ENCODE measurements at places on chromosomes 13 and 19.

DNA sequence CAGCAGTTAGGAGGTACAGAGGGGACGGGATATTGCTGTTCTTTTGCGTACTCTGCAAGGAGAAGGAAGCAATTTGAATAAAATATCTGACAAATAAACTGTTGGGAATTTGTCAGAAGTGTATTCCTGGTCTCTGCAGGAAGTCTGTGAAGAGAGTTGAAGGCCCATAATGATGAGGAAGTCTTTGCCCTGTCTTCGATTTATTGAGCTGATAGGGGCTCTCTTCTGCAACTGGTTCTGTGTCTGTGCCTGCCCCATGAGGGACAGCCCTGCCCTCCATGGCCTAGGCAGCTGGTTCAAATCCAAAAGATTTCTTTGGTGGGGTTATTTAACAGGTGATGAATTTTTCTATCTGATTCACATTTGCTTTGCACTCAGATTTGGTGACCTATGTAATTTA lies 339.7 kb upstream of the EDNRB start:
- no peak for DNase-seq

GRCh38 chr13:98869408-98870090 lies 108.3 kb downstream of the DOCK9 start:
- DNase-seq = no peak

GRCh38 chr13:74306496-74306895 lies 172.3 kb upstream of the KLF12 start:
- no peak for DNase-seq

DNA sequence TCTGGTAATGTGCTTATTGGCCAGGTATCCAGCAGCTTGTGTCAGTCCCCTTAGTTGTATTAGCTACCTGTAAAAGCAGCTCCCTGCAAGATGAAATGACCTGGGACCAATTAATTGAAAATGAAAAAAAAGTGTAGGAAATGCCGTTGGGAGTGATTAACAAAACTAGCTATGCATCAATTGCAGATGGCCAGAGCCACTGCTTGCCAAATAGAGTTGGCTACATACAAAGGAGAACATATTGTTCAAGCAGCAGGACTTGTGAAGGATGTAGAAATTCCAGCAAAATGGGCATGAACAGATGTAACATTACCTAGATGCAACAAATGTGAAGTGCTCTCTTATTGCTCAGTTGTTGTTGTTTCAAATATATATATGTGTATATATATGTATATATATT lies 300.5 kb downstream of the PCDH17 start:
- DNase-seq = no peak

DNA sequence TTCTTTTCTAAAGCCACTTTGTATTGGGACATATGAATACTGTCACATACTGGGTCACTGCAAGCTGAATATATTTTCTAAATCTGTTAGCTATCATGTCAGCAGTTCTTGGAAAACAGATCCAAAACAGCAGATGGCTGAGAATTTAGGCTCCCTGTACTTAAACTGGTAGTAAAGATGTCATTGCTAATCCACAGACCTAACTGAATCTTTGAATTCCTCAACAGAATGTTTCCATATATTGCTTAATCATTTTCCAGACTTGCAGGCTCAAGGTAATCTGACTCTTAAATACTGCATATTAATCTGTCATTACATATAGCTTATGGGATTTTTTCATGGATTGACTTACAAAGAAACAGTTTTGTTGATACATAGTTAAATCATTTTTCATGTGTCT lies 639.0 kb upstream of the KLHL1 start:
- DNase-seq = no peak

DNA sequence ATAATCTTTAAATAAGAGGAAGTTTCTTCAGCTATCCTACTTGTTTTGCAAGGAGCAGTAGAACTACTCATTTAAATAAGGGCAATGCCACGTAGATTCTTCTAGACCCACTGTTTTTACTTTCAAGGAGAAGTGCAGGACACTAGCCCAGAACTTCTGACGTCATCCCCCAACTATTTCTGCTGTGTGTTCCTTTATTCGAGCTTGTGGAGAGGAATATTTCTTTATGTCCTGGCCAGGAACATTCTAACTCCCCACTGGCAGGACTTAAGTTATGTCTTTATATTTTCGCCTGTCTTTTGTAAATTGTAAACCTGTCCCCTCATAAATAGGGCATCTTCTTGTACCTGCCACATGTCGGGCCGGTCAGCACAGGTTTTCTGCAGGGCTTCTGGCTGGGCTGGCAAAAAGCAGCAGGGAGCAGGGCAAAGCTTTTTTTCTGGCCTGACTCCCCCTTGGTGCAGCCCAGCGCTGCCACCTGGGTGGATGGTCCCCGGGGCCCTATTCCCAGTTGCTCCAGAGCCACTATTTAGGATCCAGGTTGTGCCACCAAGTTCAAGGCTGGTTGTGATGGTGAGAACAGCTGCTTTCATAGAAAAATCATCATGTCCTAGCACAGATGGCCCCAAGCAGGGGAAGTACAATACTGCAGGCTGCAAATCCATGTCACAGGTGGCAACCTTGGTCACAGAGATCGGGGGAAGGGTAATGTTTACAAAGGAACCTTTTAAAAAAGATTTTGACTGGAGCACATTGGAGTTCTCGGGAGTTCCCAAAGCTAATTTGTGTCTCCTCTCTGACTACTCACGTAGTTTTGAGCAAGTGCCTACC lies 1.8 kb downstream of the MBNL2 start:
- peak; percentile 43 for DNase-seq

DNA sequence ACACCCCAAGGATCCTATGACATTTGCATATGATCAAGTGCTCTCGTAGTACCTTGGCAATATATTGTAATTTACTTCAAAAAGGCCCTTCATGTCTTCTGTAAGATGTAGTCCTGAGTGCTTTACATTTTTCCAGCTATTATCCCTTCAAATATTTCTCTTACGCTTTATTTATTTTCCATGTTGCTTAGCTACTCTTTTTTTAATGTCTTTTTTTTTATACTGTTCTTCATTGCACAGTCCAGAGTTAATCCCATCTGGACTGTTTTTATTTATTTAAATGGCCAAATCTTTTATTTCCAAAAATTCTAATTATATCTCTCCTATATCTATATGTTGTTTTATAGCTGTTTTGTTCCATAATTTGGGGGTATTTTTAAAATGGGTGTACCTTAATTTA lies 371.3 kb downstream of the SLC7A1 start:
- no peak for DNase-seq

- no peak for DNase-seq
Observed at GRCh38 chr19:19632661-19633060, 4.6 kb upstream of the LPAR2 start.

- DNase-seq = no peak
Observed at GRCh38 chr13:40580566-40581276, 85.7 kb downstream of the FOXO1 start.

DNA sequence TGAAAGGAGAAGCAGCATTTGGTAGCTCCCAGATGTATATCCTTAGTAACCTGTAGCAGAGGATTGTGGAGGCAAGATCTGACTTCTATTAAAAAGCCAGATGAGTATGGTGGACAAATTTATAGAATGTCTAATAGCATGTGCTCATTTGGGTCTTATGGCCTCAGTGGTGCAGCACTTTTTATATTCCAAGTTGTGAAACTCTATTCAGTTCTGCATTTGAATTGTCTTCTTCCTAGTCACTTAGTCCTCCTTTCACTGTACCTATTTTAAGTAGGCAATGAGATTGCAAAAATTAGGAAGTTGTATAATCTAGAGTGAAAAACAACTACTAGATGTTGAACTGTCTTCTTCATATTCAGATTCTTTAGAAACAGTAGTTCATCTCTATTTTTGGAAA lies 412.5 kb upstream of the PCDH9 start:
- no peak for DNase-seq

DNA sequence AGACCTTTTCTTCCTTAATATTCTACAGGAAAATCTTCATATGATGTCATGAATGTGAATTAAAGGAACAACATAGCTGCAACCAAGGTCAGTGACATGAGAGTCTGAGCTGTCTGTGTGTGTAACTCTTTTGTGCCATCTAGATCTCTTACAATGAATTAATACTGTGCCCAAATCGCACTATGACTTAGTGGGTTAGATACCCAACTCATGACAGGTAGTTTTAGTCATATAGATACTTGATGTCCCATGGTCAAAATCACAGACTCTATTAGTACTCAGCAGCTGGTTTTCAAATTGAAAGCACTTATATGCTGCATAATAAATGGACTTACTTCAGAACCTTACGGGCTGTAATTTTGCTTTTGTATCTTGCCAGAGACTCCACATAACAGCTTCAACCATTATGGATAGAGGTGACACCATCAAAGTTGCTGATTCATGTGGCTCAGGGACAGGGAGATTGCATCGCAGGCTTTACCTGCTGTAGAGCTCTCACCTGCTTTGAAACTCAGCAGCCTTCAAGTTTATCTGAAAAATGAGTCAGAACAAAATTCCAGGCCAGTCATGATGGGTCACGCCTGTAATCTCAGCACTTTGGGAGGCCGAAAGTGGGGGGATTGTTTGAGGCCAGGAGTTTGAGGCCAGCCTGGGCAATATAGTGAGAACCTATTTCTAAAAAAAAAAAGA lies 12.3 kb upstream of the ZNF283 start:
- DNase-seq = no peak

GRCh38 chr19:6020972-6021805 lies 43.2 kb upstream of the RANBP3 start:
- no peak for DNase-seq

DNA sequence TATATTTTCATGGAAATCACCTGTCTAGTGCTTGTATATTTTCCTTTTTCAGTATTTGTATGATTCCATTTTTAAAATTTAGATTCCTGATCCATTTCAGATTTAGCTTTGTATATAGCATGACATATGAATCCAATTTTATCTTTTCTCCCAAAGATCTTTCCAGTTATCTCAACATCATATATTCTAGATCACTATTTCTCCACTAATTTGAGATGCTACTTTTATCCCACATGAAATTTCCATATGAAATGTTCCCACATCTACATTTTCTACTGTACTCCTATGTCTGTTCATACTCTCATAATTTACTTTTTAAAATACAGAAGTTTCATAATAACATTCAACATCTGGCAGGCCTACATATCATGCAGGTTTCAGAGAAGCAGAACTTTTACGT lies 1784.1 kb downstream of the SLITRK5 start:
- no peak for DNase-seq

DNA sequence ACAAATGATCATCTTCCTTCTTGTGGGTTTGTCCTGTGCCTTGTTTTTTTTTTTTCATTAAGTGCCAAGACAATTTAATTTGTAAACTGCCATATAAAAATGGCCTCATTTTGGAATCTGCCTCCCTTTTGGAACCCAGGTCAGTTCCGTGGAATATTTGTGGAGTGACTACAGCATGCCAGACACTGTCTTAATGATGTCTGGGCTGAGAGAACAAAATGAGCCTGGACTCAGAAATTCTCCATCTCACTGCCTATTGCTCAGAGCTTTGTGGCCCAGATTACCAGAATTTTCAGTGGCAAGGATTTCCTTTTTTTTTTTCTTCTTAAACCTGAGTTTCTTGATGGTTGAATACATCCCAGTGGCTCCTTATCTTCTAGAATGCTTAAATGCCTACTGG lies 340.6 kb downstream of the ENOX1 start:
- DNase-seq = no peak

- DNase-seq = no peak
Observed at GRCh38 chr19:7513809-7514642, 1.9 kb upstream of the ZNF358 start.

DNA sequence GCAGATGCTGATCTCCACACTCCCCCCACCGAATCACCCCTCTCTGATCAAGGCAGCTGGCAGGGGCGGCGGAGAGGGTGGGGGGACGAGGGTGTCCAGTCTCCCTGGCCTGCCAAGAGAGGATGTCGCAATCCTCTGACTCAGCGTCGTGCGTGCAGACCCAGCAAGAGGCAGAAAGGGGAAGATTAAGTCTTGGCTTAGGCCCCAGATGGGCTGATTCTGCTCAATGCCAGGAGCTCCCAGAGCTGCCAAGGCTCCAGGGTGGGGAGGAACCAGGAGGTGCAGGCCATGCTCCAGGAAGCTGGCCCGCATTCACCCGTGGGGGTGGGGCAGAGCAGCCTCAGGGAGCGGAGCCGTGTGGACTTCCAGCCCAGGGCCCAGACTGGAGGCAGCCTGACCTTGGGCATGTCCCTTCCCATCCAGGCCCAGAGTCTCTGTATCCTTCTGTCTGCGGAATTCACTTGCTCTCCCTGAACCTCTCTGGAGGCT lies 6.6 kb upstream of the BCL3 start:
- peak; percentile 75 for DNase-seq

- no peak for DNase-seq
Observed at GRCh38 chr19:39517432-39517831, 2.5 kb downstream of the SELENOV start.

DNA sequence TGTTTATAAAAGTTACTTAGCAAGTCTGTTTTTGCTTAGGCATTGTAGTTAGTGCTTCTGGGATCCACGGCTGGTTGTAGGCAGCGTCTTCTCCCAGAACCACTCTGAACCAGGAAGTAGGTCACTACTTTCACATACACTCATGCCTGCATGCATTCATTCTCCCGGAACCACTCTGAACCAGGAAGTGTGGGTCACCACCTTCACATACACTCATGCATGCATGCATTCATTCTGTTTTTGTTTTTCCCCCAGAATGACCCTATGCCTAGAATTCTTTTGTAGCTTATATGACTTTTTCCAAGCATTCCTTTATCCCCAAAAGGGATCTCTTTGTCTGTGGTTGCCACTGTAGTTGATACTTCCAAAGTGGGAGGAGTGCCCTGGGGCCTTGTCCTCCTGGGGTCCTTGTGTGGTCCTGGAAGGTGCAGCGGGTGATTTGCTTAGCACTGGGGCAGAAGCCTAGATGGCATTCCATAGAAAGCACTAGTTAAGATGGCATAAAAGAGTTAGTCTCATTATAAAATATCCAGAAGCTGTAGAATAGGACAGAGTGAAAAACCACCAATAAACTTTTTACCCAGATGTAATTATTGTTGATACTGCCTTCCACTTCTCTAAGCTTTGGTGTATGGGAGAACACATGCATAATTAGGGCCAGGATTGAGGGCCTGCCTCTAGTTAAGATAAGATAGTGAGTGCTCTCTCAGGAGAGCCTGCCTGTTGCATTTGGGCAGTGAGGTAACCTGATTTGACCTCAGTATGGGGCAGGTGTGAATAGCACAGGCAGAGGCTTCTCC lies 68.6 kb upstream of the TEX29 start:
- no peak for DNase-seq

DNA sequence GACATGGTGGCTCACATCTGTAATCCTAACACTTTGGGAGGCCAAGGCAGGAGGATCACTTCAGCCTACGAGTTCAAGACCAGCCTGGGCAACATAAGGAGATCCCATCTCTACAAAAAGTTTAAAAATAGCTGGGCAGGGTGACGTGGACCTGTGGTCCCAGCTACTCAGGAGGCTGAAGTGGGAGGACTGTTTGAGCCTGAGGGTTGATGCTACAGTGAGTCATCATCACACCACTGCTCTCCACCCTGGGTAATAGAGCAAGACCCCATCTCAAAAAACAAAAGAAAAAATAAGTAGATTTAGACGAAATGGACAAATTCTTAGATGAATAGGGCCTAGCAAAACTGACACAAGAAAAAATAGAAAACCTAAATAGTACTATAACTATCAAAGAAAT lies 10.4 kb upstream of the GNG8 start:
- no peak for DNase-seq
